ENCODE measurements at places on chromosomes 2 and 18. TPM values are rescaled to one million over a fixed set of nuclear protein-coding genes. Genes with fewer than 3 reads are reported as not detected.
A peak's percentile ranks its signal among the peaks of the same experiment; 100 is the strongest.

SDC1 gene
- 4.6 TPM for total RNA-seq

SLC4A5 gene
- 0.45 TPM for total RNA-seq

PHOSPHO2 gene
- 5.2 TPM for total RNA-seq

RELCH gene
- 52.0 TPM for total RNA-seq

SLC8A1 gene
- 112 TPM for total RNA-seq

ACSL3 gene
- 94.0 TPM for total RNA-seq

CRYGC gene
- not detected for total RNA-seq

RBM44 gene
- 0.65 TPM for total RNA-seq

NT5DC4 gene
- total RNA-seq = not detected

KIDINS220 gene
- 89.7 TPM for total RNA-seq

- DNase-seq = no peak
Measured at GRCh38 chr2:95232232-95232631, 24.9 kb downstream of the ZNF892 start.

GRCh38 chr2:95060446-95061118 is 35.1 kb downstream of the MAL start:
- no peak for DNase-seq

- DNase-seq = no peak
Measured at GRCh38 chr2:28488083-28488830, 7.6 kb upstream of the PLB1 start.

GRCh38 chr2:20165677-20166509 is 59.0 kb downstream of the SDC1 start:
- no peak for DNase-seq

DNA sequence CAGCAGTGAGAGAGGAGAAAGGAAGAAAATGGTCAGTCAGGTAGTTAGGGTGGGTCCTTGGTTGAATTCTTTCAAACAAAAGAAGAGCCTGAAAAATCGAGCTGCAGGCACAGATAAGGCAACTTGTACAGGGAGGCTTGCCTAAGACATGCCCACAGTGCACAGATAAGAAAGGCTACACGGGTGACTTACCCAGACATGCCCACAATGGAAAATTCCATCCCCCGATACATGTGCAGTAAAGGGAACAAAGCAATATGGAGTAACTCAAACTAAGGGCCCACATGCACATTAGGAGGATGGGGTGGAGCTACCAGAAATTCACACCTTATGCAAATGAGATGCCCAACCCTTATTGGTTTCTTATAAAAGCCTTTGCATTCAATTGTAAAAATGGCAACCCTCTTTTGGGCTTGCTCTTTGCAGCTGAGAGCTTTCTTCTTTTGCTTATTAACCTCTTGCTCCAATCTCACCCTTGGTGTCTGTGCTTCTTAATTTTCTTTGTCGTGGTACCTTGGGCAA is 110.3 kb upstream of the RMP24 start:
- DNase-seq = no peak

GRCh38 chr18:26531605-26532298 is 16.6 kb downstream of the KCTD1 start:
- DNase-seq = no peak

DNA sequence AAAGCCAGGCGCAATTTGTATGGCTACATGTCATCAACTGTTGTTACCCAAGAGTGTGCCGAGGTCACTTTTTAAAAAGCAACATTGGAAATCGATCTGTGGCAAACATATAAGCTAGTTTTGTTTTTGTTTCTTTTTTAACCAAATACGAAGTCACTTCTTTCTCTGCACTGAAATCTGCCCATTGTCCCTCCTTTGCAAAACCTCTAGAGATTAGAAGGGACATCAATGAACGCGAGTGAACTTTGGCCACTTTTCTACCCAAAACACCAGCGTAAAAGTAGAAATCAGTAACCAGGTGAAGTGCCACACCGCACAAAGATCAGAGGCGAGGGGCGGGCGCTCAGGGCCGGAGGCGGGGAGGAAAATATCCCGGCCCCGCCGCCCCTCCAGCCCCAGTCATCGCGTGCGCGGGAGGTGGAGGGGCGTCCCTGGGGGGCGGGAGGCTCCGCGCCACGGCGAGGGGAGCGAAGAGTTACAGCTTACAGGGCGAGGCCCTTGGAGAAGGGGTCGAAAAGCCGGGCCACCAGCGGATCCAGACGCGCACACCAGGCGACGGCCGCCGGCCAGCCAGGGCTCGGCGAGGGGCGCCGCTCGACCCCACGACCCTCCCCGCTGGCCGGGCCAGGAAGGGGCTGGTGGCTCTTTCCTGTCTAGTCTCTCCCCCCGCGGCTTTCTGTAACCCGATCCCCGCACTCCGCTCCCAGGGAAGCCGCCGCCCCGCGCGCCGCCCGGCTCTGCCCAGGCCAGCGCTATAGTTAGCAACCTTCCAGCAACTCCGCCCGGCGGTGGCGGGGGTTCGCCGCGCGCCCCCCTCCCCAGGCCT is 993 bp downstream of the RBMS1 start:
- peak; percentile 72 for DNase-seq

DNA sequence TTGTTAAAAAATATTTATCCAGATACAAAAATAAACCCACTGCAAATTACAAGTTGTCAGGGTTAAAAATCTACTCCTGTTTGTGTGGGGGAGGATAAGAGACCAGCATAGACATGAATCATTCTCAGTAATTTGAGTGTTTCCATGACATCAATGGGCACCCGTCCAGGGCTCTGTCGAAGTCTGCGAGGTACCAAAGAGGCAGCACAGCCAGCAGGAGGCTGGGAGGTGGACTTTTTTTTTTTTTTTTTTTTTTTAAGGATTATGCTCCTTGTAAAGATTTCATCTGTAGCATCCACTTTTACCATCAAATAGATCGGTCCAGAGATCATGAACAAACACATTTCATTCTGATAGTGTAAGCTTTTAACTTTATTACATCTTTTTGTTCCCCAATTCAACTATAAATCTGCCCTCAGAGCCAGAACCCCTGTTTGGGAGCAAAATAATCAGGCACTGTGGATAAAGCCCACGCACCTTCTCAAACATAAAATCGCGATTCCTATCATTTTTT is 182.0 kb downstream of the TCF4 start:
- peak; percentile 96 for DNase-seq

DNA sequence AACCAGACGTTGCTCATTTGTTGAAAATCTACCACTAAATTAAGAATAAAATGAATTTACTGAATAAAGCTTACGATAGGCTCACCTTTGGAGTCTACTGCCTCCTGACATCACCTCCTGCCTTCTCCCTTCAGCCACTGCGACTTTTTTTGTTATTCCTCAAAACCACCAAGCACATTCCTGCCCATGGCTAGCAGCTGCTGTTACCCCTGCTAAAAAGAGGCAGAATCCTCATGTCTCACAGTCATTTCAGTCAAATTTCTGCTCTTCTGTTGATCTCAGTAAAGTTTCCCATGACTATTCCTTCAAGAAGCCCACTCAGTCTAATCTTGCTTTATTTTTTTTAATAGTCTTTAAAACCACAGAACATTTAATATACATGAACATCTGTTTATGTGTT is 40.8 kb upstream of the ANKRD62 start:
- no peak for DNase-seq

DNA sequence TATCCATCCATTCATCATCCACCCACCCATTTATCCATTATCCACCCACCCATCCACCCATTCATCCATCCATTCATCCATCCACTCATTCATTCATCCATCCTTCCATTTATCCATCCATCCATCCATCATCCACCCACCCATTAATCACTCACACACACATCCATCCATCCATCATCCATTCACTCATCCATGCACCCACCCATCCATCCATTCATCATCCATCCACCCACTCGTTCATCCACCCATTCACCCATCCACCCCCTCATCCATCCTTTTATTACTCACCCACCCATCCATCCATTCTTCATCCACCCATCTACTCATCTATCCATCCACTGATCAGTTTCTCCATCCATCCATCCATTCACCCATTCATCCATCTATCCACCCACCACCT is 8.1 kb upstream of the TPO start:
- no peak for DNase-seq

GRCh38 chr2:28693223-28693622 is 58.4 kb upstream of the PPP1CB start:
- no peak for DNase-seq

DNA sequence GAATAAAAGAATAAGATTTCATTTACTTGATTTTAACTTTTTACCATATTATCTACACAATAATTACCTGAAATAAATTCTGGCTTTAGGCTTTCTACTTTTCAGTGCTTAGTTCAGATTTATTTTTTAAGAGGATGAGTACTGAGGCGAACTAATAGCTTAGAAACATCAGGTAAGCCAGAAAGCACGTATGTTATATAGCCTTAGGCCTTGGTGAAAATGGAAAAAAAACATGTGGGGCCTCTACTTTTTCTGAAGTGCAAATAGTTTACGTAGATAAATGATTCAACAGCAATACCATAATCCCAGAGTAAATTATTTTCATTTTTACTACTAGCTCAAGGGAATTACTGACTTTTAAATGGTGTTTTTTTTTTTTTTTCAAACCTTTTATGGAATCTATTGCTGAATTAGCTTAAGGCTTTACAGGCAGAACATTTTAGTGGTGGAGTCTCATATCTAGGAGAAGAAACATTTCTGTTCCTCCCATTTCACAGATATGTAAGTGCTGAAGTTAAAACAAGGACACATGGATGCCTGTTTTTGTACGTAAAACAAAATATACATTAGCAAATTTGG is 6.2 kb downstream of the CPS1 start:
- DNase-seq = no peak

DNA sequence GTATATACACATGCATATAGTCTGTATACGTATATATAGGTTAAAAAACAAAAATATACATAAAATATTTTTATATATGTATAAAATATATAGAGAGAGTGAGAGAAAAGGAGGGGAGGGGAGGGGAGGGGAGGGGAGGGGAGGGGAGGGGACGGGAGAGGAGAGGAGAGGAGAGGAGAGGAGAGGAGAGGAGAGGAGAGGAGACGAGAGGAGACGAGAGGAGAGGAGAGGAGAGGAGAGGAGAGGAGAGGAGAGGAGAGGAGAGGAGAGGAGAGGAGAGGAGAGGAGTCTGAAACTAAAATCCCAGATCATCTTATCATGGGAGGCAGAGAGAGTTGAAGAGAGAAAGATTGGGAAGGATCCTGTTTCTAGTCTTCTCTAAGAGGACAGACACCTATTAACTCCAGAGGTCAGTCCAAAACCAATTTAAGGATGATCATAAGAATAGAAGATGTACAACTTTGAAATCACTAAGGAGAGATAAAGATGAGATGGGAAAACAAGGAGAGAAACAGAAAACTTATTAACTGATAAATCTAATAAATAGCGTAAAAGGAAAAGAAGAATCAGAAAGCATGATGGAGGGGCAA is 195.4 kb downstream of the SRBD1 start:
- DNase-seq = no peak

DNA sequence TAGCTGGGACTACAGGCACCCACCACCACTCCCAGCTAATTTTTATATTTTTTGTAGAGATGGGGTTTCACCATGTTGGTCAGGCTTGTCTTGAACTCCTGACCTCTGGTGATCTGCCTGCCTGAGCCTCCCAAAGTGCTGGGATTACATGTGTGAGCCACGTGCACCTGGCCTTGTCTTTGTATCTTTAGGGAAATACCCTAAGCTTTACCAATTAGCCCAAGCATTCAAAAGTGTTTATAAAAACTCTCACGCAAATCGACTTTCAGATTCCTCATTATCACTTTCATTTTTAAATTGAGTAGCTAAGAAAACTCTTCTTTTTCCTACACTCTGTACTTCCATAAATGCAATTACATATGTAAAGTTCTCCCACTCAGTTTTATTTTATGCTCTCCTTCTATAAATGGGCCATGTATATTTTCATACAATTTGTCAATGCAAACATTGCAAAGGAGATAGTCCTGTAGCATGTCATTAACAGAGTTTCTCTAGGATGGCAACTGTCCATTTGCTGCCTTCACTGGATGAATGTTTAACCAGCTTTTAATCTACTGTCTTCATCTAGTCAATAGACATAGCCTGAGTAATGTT is 326.2 kb upstream of the LRATD1 start:
- no peak for DNase-seq

DNA sequence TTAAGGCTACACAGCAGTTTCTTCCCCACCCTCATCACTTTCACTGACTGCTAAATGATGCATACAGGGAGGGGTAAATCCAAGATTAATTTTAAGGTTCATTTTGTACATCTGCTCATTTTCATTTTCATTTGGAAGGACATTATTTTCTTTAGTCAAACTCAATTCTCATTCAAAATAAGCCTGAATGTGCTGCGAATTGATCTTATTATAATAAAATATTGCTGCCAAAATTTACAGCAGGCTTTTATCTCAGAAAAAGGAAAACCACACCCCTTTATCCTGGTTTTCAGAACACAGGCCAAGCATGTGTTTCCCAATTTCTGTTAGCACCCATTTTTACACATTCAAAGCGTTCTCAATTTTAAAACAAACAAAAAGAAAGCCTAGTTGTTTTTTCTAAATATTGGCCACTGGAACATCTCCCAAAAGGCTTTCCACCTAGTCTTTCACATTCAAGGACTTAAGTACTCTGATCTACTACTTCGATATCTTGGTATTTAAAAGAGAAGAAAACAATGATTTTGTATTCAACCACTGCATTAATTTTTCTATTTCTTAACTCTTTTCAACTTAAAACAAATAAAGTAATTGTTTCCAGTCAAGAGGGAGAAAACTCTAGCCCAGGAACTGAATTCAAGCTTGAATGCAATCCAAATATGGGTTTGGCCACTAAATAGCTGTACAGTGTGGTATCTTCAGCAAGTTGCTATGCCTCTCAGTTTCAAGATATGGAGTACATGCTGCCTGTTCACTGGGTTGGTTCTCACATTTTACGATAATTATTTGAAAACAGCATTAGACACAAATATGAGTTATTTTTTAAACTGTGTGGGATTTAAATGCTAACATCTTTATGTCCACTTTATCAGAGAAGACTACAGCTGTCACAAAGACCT is 52.5 kb downstream of the CDH2 start:
- DNase-seq = peak; percentile 74

DNA sequence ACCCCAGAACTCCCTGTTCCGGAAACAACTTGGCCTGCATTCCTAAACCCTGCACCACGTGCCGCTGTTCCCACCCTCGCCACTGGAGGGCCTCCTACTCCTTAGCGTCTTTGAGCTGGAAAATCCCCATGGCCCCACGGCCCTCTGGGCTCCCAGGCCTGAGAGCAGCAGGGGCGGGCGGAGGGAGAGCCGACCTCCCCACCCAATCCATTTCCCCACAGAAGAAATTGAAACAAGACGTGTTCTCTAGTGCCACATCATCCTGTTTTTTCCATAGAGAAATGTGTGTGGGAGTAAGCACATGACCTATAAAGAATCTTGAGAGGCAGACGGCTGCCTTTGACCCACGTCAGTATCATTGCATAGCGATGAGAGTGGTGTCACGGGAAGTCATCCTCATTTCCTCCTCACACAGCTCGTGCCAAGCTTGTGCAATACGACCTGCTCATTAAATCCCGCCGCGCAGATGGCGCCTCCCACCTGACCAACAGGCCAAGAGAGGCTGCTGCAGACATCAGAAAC is 79.2 kb downstream of the LAMA1 start:
- peak; percentile 88 for DNase-seq

DNA sequence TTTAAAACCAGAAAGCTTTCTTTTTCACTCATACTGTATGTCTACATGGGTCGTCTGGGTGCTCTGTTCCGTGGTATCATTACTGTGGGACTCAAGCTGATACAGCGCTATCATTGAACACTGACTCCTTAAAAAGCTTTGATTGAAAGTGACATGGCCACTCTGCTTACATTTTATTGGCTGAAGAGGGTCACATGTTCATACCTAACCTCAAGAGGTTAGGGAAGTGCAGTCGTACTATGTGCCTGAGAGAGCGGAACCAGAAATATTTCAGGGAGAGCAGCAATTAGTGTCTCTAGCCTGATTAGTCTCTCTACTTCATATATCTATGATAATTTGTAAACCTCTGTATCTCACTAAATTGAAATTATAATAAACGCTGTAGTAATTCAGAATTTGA is 43.5 kb downstream of the PSMD14 start:
- DNase-seq = no peak
